ENCODE measurements at places on chromosomes 2 and 18. TPM values are rescaled to one million over a fixed set of nuclear protein-coding genes. Genes with fewer than 3 reads are reported as not detected.

The CNGA3 gene
- not detected for total RNA-seq

DNA sequence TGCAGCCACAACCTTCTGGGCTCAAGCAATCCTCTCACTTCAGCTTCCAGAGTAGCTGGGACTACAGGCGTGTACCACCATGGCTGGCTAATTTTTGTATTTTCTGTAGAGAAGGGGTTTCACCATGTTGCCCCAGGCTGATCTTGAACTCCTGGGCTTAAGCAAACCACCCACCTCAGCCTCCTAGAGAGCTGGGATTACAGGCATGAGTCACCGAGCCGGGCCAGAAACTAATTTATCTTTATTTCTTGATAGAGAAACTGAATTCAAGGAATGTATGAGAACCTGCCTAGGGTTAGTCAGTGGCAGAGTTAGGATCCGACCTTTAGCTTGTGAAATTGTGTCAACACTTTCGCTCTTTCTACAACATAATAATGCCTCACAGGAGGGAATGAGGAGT is 19.3 kb upstream of the ITGAV start:
- peak; percentile 93 for DNase-seq

DNA sequence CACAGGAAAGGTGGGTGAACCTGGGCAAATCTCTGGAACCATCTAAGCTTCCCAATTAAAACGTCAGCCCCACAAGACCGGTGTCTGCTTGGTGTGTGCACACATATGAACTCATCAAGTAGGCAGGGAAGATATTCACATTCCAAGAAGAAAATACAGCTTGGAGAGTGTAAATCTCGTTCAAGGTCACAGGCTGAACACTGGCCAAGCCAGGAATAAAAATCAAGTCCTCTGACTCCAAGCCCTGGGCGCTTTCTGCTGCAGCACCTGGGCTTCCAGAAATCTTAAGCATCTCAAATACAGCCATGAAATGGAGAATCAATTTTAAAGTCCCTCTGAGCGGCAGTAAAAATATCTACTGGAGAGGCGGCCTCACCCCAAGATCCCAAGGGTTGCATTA is 150.9 kb downstream of the TWIST2 start:
- DNase-seq = no peak

DNA sequence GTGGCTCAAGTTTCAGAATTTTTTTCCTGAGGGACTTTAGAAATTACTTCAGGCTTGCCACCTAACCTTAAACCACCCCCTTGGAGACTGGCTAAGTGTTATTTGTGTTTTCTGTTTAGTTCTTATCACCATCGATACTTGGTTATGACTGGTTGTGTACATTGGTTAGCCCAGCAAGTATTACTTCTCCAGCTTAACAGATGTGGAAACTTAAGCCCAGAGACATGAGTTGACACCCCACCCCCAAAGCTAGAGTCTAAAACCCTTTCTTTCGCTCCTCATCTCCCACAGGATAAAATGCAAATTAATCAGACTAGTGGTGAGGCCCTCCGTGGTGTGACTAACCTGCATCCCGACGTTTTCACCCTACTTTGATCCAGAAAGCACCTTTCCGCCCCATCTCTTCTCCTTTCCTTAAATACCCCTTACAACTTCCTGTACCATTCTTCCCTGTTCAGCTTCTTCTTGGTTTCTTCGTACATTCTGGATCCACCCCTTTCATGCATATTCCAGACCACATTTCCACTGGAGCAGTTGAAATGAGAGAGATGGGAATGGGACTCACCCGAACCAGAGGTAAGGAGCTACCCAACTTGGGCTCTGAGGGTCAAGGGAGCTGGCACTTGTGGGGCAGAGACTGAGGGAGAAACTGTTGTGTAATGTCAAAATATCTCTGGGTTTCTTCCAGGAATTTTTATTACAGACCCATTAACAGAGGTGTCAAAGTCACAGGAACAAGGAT is 819 bp upstream of the MAP3K2 start:
- DNase-seq = no peak

The DPYSL5 gene
- total RNA-seq = 0.63 TPM

The COBLL1 gene
- total RNA-seq = 28.8 TPM

GRCh38 chr18:55427951-55428350 is 160.0 kb downstream of the TCF4 start:
- DNase-seq = no peak

GRCh38 chr2:195848119-195848899 is 191.3 kb downstream of the SLC39A10 start:
- DNase-seq = no peak

DNA sequence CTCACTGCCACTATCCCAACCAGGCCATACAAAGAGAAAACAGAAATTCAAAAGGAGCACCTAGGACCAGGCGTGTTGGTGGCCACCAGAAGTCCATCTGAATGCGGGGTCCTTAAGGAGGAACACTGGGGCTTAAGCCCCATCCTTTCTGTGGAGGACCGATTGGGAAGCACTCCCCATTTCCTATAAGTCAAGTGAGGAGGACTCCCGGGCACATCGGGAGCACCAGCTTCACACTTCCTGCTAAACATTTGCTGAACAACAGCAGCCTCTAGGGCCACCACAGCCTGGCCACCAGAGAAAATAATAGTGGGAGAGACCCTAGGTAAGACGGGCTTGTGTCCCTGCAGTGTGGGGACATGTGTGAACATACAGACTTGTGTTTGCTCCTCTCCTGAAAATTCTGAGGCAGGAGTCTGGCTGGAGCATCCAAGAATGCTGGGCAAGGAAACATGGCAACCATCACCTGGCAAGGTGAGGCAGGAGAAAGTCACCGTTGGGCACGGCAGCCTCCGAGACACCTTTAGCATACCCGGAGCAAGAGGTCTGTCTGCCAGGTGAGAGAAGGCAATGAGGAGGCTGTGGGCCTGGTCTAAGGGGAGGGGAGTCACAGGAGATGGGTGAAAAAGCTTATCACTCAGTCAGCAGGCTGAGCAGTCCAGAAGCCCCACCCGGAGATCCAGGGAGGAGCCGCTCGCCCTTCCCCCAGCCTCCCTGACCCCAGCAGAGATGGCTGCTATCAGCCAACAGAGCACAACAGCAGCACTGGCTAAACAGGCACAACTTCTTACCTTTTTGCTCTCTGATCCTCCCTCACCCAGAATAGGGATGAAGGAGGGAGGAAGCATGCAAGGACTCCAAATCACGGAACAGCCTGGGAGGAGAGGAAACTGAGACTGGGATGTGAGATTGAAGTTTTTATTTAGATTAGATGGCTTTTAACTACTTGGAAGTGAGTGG is 282.3 kb downstream of the EIPR1 start:
- DNase-seq = no peak

DNA sequence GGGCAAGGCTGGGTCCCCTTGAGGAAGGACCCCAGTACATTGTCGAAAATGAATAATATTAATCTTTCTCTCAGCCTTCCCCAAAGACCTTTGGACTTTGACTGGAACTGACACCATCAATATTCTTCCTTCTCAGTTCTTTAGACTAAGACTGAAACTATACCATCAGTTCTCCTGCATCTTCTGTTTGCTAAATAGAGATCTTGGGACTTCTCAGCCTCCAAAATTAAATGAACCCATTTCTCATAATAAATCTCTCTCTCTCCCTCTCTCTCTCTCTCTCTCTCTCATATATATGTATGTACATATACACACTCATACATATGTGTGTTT is 39.7 kb upstream of the VRK2 start:
- DNase-seq = no peak

The CYS1 gene
- total RNA-seq = 20.8 TPM

GRCh38 chr2:25966531-25967270 is 15.6 kb downstream of the KIF3C start:
- DNase-seq = no peak

The REG1B gene
- not detected for total RNA-seq

GRCh38 chr2:167487728-167488127 is 599.4 kb downstream of the XIRP2 start:
- DNase-seq = no peak

GRCh38 chr18:65754121-65754520 is 3.3 kb downstream of the CDH7 start:
- DNase-seq = no peak

GRCh38 chr2:134676960-134677359 is 41.8 kb downstream of the TMEM163 start:
- no peak for DNase-seq

The ZBTB14 gene
- 8.5 TPM for total RNA-seq

GRCh38 chr2:97711394-97711711 is 2.0 kb upstream of the ZAP70 start:
- no peak for DNase-seq

DNA sequence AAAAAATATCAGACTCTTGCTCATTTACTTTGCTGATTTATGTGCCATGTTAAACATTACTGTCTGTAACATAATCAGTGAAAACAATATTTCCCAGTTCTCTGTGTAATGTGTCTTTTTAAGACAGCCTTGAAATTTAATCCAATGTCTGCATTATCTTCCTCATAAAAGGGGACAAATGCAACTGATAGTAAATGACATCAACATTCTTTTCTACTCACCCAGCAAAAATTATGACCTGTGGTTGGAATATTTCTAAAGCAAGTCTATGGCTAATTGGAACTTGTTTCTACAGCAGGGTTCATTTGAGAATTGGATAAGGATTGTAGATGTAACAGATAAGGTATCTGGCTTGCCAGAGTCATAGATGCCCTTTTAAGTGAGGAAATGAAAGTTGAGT is 34.8 kb downstream of the C1D start:
- no peak for DNase-seq

The NYAP2 gene
- not detected for total RNA-seq

DNA sequence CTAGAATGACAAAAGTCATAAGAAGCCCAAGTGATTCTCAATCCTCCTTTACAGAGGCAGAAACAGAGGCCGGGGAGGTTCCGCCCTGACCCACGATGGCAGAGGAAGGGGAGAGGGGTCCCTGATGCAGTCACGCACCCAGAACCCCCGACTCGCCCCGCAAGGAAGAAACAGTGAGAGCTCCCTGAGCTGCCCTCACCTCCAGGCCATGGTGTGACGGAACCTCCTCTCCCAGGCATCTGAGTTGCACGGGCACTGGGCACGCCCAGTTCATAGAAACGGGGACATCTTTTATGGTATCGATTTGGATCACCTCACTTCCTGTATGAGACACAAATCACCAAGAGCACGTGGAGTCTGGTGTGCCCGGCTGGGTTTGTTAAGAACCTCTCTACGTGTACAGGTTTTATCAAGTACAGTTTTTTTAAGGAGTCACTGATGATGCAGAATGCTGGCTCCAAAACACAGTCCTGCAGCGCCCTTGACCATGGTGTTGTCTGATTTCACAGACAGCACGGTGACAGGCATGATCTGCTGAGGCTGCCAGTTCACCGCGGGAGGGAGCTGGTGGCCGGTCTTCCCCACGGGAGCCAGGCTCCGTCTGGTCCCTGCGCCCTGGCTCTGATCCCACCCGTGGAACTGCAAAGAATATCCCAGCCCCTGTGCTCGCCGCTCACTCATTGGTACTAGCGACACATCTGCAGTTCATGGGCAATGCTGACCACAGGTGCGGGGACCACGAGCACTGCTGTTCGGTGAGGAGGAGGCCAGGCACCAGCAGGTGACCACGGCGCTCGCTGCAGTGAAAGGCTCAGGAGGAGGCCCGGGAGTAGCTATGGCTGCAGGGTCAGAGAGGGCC is 35.6 kb downstream of the PXDN start:
- DNase-seq = no peak

GRCh38 chr18:41371156-41372045 is 583.6 kb upstream of the PIK3C3 start:
- no peak for DNase-seq
